ENCODE measurements at places on chromosomes 2 and 18.
A peak's percentile ranks its signal among the peaks of the same experiment; 100 is the strongest.

- no peak for DNase-seq
Observed at GRCh38 chr2:232527905-232528470, 2.0 kb downstream of the CHRND start.

DNA sequence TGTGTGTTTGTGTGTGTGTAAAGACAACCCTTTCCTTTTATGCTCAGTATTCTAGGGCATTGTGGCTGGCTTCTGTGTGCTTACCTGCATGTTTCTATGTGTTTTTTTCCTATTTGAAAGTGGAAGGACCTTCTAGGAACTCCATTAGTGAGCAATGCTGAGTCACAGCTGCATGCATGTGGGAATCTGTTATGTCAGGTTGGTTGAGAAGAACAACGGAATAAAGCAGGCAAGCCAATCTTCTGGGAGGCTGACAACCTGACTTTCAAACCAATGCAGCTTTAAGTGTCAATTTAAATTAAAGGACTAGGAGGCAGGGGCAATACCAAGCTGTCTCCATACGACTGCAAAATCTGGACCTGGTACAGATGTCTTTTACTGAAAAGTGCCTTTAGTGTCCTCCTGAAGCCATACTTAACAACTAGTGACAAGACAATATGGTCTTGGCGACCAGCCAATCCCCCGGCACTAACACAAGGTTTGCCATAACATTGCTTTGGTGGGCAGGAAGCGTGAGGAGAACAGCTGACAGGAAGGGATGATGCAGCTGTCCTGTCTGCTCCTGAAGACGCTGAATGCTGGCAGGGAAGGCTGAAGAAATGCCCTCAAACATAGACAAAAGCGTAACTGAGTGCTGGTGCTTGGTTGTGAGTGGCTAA, 514.7 kb upstream of the CDH7 start:
- no peak for DNase-seq

- no peak for DNase-seq
Observed at GRCh38 chr2:66899648-66900047, 464.7 kb downstream of the MEIS1 start.

GRCh38 chr2:118686346-118686745, 161.1 kb downstream of the EN1 start:
- DNase-seq, result no peak

DNA sequence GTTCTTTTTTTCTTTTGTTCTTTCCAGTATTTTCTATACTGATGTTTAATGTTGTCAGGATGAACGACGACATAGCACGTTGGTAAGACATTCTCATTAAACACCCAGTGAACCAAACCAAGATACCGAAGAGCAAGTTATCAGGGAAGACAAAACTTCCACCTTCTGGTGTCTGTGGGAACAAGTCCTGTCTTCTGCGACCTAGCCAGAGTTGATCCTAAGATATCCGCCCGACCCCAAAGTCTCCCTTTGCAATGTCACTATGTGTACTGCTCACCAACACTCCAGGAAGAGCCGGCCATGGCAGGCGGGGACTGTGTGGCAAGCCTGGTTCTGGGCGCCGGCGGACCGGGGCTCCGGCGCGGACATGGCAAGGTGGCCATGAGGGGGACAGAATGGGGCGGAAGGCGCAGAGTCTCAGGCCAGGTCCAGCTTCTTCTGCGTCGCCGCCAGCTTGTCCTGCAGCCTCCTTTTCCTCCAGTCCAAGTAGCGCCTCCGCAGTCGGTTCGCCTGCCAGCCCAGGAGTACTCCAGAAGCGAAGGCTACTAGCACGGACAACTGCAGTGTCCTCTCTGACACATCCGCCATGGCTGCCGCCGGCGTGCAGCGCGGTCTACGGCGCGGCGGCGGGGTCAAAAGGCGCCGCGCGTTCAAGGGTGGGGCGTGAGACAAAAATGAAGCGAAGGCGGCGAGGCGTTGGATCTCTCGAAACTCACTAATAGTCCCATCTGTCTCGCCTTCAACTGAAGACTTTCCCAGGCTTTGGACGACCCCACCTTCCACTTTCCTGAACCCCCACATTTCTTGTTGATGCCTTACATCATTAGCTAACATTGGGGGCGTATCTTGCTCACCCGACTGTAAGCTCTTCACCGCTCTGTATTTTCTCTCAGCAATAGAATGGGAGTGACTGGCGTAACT, at the start of gene MTLN:
TSS of gene MTLN (minus strand) at position 610 of the 921 bp plus-strand sequence. CDS start at position 588, 22 bp downstream.
- peak; percentile 69 for DNase-seq

- no peak for DNase-seq
Observed at GRCh38 chr2:230423851-230424458, 8.0 kb downstream of the SP100 start.

DNA sequence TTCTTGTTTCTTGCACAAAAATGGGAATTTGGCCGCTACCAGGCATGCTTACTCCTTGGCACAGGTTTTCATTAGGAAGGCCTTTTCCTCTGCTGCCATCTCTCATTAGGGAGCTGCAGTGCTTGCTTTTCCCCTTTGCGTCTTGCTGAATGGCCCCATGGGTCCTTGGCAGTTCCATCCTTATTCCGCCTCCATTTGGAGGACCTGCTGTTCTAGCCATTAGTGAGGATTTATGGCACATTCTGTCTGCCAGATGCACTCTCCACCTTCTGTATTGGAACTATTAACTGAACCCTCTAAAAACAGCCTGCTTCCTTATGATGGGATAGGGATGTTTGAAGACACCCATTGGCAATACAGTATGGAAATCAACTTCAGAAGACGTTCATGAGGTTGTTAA, 103.5 kb upstream of the NOSTRIN start:
- no peak for DNase-seq

- no peak for DNase-seq
Observed at GRCh38 chr2:231306791-231307393, 88.6 kb upstream of the B3GNT7 start.

DNA sequence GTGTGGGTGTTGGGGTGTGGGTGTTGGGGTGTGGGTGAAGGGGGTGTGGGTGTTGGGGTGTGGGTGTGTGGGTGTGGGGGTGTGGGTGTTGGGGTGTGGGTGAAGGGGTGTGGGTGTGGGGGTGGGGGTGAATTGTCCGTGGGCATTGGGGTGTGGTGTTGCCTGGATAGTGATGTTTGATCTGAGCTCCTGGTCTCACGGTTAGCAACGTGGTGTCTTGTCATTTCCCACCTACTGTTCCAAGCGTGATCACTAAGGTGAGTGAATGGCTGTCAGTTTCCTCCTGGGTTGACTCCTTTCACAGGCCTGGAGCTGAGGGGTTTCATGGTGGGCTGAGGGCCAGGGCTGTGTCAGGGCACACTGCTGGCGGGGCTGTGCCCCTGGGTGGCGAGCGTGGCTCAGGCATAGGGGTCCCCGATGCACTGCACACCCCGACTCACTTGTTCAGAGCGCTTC, 27.2 kb downstream of the RTP5 start:
- no peak for DNase-seq

GRCh38 chr2:45178854-45179253, 169.6 kb upstream of the SIX2 start:
- DNase-seq, result peak; percentile 65

All from EL (cell line).